ENCODE measurements at places on chromosomes 7 and 10. TPM values are rescaled to one million over a fixed set of nuclear protein-coding genes. Genes with fewer than 3 reads are reported as not detected.

GRCh38 chr10:81013771-81014170, 476.1 kb downstream of the SH2D4B start:
- no peaks in the 10 kb centered on the region for H3K27me3 ChIP-seq
- no peak overlapping the region for H3K27ac ChIP-seq
- no peak overlapping the region for H3K4me3 ChIP-seq
- DNase-seq = no peak

- peaks cover 82% of the 10 kb centered on the region for H3K4me1 ChIP-seq
- peaks cover 11% of the 10 kb centered on the region for H3K27me3 ChIP-seq
- peak overlapping the region; percentile 95 for H3K27ac ChIP-seq
Observed at GRCh38 chr10:91799612-91799975, 1.4 kb downstream of the TNKS2 start.

GRCh38 chr7:138396251-138397070, 63.6 kb upstream of the TRIM24 start:
- H3K4me1 ChIP-seq = no peaks in the 10 kb centered on the region
- H3K4me3 ChIP-seq = no peak overlapping the region
- no peak overlapping the region for H3K27ac ChIP-seq
- no peaks in the 10 kb centered on the region for H3K27me3 ChIP-seq
- H3K36me3 ChIP-seq = no peaks in the 10 kb centered on the region

- H3K4me3 ChIP-seq = no peak overlapping the region
- no peaks in the 10 kb centered on the region for H3K4me1 ChIP-seq
- H3K27me3 ChIP-seq = peaks cover 2% of the 10 kb centered on the region
- H3K36me3 ChIP-seq = no peaks in the 10 kb centered on the region
- no peak overlapping the region for H3K27ac ChIP-seq
- DNase-seq = peak; percentile 30
Observed at GRCh38 chr7:13279854-13280435, 592.5 kb downstream of the ARL4A start.

GRCh38 chr10:123150986-123151736, 3.0 kb upstream of the BUB3 start:
- H3K36me3 ChIP-seq = peaks cover 9% of the 10 kb centered on the region
- peaks cover 32% of the 10 kb centered on the region for H3K27me3 ChIP-seq
- no peak for DNase-seq
- peaks cover 45% of the 10 kb centered on the region for H3K4me1 ChIP-seq
- H3K27ac ChIP-seq = no peak overlapping the region

DNA sequence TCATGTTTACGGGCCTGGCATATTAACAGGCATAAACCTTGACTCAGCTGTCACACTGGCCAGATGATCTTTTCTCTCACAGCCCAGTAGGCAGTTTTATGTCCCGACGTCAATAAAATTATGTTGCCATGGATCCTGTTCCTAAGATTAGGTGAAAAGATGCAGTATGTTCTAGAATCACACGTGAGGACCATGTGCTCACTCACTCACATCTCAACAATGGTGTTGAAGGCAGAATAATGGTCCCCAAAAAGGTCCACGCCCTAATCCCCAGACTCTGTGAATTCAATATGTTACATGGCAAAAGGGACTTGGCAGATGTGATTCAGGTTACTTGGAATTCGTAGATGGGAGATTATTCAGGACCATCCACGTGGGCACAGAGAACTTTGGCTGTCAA, 3.5 kb downstream of the DOCK1 start:
- H3K4me3 ChIP-seq = no peak overlapping the region
- peaks cover 5% of the 10 kb centered on the region for H3K27me3 ChIP-seq
- no peak for DNase-seq
- no peak overlapping the region for H3K27ac ChIP-seq
- H3K36me3 ChIP-seq = no peaks in the 10 kb centered on the region

GRCh38 chr10:71725998-71726579, 6.5 kb upstream of the C10orf105 start:
- no peaks in the 10 kb centered on the region for H3K36me3 ChIP-seq
- H3K4me1 ChIP-seq = peaks cover 53% of the 10 kb centered on the region
- peak overlapping the region; percentile 92 for H3K27ac ChIP-seq
- peaks cover 5% of the 10 kb centered on the region for H3K27me3 ChIP-seq
- peak overlapping the region; percentile 73 for H3K4me3 ChIP-seq
- peak; percentile 47 for DNase-seq

DNA sequence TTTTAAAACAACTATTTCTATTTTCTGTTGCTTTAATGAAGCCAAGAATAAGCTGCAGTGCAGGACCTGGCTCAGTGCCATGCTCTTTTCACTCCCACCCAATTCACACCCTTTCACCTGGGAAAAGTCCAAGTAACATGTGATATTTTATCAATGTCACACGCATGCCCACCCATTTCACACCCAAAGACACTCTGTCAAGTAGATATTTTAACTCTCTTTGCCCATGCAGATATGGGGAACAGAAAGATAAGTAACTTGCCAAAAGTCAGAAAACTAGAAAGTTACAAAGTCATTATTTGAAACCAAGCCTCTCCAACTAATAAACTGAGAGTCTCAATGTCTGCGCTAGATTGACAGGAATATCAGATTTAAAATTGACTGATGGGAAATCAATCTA, 706.7 kb upstream of the PHF14 start:
- no peaks in the 10 kb centered on the region for H3K4me1 ChIP-seq
- H3K27me3 ChIP-seq = no peaks in the 10 kb centered on the region
- H3K36me3 ChIP-seq = no peaks in the 10 kb centered on the region
- H3K4me3 ChIP-seq = no peak overlapping the region
- DNase-seq = no peak
- no peak overlapping the region for H3K27ac ChIP-seq

DNA sequence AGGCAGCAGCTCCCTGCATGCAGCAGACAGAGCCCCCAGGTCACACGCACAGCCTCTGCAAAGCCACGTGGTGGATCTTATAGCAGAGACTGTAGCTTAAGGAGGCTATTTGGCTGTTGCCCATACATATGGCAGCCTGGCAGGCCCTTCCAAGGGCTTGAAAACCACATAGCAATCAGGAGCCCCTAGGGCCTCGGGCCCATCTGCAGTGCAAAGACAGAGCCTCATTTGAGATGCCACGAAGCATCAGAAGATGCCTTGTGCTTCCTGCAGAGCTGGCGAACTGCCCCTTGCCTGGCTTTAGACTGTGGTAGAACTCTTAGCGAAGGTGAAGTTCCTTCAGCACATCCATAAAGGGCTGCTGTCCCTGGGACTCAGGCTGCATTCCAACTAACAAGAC, 309.9 kb downstream of the GRID1 start:
- H3K27ac ChIP-seq = no peak overlapping the region
- H3K36me3 ChIP-seq = no peaks in the 10 kb centered on the region
- no peak overlapping the region for H3K4me3 ChIP-seq
- peaks cover 2% of the 10 kb centered on the region for H3K27me3 ChIP-seq
- no peak for DNase-seq

Gene MSMB
- not detected for polyA plus RNA-seq

DNA sequence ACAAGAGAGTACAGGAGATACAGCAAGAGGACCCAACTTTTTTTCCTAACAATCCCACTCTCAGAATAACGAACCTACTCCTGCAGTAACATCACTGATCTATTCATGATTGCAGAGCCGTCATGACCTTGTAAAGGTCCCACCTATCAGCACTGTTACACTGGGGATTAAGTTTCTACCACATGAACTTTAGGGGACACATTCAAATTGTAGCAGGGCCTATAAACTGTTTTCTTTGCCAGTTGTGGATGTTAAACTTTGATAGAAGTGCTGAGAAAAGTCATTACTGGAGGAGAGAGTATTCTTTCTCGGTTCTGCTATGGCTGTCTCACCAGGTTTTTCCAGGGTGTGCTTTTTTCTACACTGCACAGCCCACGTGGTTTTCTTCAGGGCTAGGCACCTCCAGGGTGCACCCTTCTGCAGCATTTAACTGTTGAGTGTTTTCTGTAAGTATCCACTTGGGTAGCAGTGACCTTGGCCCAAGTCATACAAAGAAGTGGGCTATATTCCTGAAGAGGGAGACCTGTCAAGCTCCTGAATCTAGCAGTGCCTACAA, 131.6 kb upstream of the AHR start:
- H3K4me3 ChIP-seq = no peak overlapping the region
- no peaks in the 10 kb centered on the region for H3K27me3 ChIP-seq
- no peak for DNase-seq
- H3K4me1 ChIP-seq = no peaks in the 10 kb centered on the region

DNA sequence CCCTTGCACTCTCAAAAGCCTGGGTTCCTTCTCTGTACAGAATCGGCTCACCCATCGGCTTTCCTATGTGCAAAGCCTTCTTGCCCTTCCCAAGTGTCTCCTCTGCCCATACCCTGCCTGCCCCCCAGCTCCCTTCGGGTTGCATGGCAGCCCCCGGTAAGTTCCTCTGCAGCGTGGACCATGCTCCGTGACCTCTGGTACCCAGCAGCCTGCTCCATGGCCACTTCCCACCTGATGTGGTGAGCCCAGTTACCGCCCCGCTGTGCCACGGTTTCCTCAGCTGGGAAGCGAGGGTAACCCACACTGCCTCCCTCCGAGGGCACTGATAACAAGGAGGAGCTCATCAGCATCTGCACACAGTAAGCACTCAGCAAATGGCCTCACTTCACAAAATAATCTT, 106.8 kb upstream of the DDC start:
- H3K27me3 ChIP-seq = peaks cover 9% of the 10 kb centered on the region
- no peak overlapping the region for H3K4me3 ChIP-seq
- DNase-seq = no peak
- no peak overlapping the region for H3K27ac ChIP-seq
- H3K36me3 ChIP-seq = no peaks in the 10 kb centered on the region

Gene THSD7A
- polyA plus RNA-seq = not detected

GRCh38 chr7:157625973-157626742, 289.4 kb downstream of the DNAJB6 start:
- peaks cover 26% of the 10 kb centered on the region for H3K27me3 ChIP-seq
- no peak for DNase-seq
- H3K4me1 ChIP-seq = no peaks in the 10 kb centered on the region
- no peaks in the 10 kb centered on the region for H3K36me3 ChIP-seq
- H3K4me3 ChIP-seq = no peak overlapping the region

Gene FAM13C
- not detected for polyA plus RNA-seq

GRCh38 chr10:132612571-132613504, 75.3 kb downstream of the INPP5A start:
- H3K4me3 ChIP-seq = no peak overlapping the region
- peaks cover 31% of the 10 kb centered on the region for H3K27me3 ChIP-seq
- H3K36me3 ChIP-seq = no peaks in the 10 kb centered on the region
- peaks cover 50% of the 10 kb centered on the region for H3K4me1 ChIP-seq
- no peak for DNase-seq
- H3K27ac ChIP-seq = peak overlapping the region; percentile 80

Gene PAOX
- 13.0 TPM for polyA plus RNA-seq

DNA sequence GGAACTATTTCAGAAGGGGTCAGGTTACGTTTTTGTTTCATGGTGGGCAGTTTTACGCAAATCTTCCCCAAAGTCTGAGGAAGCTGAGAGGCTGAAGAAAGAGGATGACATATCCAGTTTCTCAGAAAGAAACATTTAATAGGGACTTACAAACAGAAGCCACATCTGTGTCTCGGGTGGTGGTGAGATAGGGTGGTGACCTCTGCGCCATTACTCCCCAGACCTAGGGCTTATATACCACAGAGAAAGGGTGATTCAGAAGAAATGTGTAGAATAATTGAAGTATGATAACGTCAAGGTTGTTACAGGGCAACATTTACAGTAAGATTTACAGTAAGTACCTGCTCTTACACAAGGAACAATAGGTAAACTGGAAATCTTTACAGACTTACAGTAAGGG, 43.0 kb upstream of the RELN start:
- no peaks in the 10 kb centered on the region for H3K27me3 ChIP-seq
- no peaks in the 10 kb centered on the region for H3K4me1 ChIP-seq
- H3K4me3 ChIP-seq = no peak overlapping the region

GRCh38 chr10:9596368-9596920, 1421.2 kb upstream of the CELF2 start:
- peaks cover 1% of the 10 kb centered on the region for H3K27me3 ChIP-seq
- no peaks in the 10 kb centered on the region for H3K4me1 ChIP-seq
- H3K4me3 ChIP-seq = no peak overlapping the region
- no peak overlapping the region for H3K27ac ChIP-seq

Gene CREM
- polyA plus RNA-seq = 84.0 TPM

- peaks cover 36% of the 10 kb centered on the region for H3K4me1 ChIP-seq
- H3K27me3 ChIP-seq = peaks cover 3% of the 10 kb centered on the region
- peaks cover 20% of the 10 kb centered on the region for H3K36me3 ChIP-seq
Observed at GRCh38 chr7:33511778-33512177, 382.4 kb downstream of the BBS9 start.

Gene FEZF1
- polyA plus RNA-seq = not detected

Gene C10orf67
- not detected for polyA plus RNA-seq

Gene FFAR4
- polyA plus RNA-seq = not detected

GRCh38 chr7:67854221-67855178, 857.9 kb downstream of the TYW1 start:
- peaks cover 3% of the 10 kb centered on the region for H3K27me3 ChIP-seq
- no peak overlapping the region for H3K4me3 ChIP-seq
- no peaks in the 10 kb centered on the region for H3K4me1 ChIP-seq
- no peak overlapping the region for H3K27ac ChIP-seq
- no peak for DNase-seq
- no peaks in the 10 kb centered on the region for H3K36me3 ChIP-seq

Gene TMEM196
- polyA plus RNA-seq = not detected

DNA sequence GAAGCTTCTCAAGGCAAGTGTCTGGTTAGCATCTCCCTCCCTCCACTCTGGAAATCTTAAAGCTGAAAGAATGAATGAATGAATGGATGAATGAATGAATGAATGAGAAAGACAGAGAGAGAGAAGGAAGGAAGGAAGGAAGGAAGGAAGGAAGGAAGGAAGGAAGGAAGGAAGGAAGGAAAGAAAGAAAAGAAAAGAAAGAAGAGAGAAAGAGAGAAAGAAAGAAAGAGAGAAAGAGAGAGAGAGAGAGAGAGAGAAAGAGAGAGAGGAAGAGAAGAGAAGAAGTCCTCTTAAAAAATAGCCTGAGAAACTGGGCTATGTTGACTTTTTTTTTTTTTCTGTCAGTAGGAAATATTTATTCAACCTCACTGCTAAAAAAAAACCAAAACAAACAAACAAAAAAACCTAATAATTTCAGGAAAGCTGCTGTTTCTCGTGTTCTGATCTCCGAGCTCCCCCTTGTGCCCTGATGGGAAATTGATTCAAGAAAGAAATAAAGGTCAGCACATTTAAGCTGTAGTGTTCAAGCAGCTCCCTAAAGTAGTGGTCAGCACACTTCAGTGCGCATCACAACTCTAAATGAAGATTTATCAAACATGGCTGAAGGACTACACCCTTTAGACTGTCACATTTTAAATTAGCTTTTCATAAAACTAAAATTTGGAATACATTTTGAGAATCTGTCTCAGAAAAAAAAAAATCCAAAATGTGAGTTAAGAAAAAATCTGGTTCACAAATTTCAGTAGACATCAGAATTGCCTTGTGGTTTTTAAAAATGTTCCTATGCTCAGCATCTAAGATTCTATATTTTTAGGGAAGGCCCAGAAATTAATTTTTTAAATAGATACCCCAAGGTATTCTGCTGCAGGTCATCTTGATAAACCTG, 154.3 kb downstream of the ELAPOR2 start:
- no peak for DNase-seq
- H3K27me3 ChIP-seq = peaks cover 3% of the 10 kb centered on the region
- no peaks in the 10 kb centered on the region for H3K4me1 ChIP-seq
- H3K27ac ChIP-seq = no peak overlapping the region

Gene CALHM2
- 43.3 TPM for polyA plus RNA-seq

Gene LRRC17
- not detected for polyA plus RNA-seq

Gene SRRM3
- not detected for polyA plus RNA-seq

GRCh38 chr10:120075349-120075748, 182.8 kb downstream of the SEC23IP start:
- no peaks in the 10 kb centered on the region for H3K4me1 ChIP-seq
- no peak for DNase-seq
- H3K4me3 ChIP-seq = no peak overlapping the region
- H3K36me3 ChIP-seq = no peaks in the 10 kb centered on the region

All from immature natural killer cell (primary cell).